ENCODE measurements at places on chromosomes 11 and 22. TPM values are rescaled to one million over a fixed set of nuclear protein-coding genes. Genes with fewer than 3 reads are reported as not detected.

The SYCE3 gene
- not detected for total RNA-seq

The DTX4 gene
- total RNA-seq, result 0.85 TPM

The HIRA gene
- 21.3 TPM for total RNA-seq

The LRP5 gene
- total RNA-seq, result 49.3 TPM

The INPP5J gene
- under 0.01 TPM for total RNA-seq

The BAIAP2L2 gene
- total RNA-seq, result 1.7 TPM
